ENCODE measurements at places on chromosomes 16 and 17.

DNA sequence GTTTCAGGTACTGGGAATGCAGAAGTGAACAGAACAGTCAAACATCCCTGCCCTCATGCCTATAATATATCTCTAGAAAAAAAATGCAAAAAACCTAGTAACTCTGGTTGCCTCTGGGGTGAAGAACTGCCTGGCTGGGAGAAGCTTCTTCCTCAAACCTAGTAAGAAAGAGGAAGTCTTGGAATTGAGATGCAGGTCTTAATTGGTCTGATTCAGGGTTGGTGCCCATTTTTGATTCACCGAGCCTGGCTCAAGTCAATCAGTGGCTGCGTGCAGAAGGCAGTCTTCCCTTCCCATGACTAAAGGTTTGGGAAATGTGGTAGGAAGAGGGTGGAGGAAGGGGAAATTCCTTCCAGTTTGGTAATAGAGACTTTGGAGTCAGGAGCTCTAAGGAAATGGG is 22.4 kb downstream of the CDRT15 start:
- DNase-seq, result no peak

- DNase-seq, result no peak
Observed at GRCh38 chr16:89038811-89039735, 54.6 kb upstream of the ACSF3 start.

GRCh38 chr16:71441348-71442050 is 355 bp downstream of the TLE7 start:
- DNase-seq, result no peak

- DNase-seq, result no peak
Observed at GRCh38 chr16:87096746-87097333, 220.4 kb downstream of the C16orf95 start.

GRCh38 chr16:12553191-12553590 is 250.5 kb downstream of the CPPED1 start:
- DNase-seq, result no peak

Data from HTR-8/SVneo (cell line).